Right cardiac atrium (tissue), 5 donors: ENCODE measurements at places on chromosomes 12 and 14. TPM values are rescaled to one million over a fixed set of nuclear protein-coding genes. Genes with fewer than 3 reads are reported as not detected.

Gene PTPRB
- 40.0 TPM for total RNA-seq

Gene OR4K13
- total RNA-seq, result not detected

Gene OR4M1
- not detected for total RNA-seq

Gene PMEL
- 1.3 TPM for total RNA-seq

DNA sequence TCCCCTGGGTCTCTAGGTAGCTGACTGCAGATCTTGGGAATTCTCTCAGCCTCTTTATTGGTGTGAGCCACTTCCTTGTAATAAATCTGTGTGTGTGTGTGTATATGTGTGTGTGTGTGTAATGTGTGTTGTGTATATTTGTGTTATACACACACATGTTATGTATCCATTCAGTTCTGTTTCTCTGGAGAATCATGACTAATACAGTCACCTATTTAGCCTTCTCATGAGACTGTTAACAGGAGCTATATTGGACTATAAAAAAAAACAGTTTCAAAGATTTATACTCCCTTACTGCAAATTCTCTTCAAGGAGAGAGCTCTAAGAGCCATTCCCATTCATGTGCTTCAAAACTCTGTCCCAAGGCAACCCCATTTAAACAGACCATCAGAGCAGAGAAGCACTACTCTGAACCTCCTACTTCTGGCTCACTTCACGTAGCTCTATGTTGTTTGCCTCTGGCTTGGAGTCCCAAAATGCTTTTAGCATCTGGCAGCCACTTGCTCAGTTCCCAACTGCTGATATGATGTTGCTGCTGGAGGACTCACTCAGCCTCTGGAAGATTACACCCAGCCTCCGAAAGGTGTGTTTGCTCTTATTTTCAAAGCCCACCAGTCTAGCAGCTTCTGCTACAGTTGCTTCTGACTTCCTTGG is 48.7 kb upstream of the KITLG start:
- DNase-seq, result peak; percentile 41

GRCh38 chr12:124595444-124595843 is 28.0 kb upstream of the NCOR2 start:
- no peak for DNase-seq

DNA sequence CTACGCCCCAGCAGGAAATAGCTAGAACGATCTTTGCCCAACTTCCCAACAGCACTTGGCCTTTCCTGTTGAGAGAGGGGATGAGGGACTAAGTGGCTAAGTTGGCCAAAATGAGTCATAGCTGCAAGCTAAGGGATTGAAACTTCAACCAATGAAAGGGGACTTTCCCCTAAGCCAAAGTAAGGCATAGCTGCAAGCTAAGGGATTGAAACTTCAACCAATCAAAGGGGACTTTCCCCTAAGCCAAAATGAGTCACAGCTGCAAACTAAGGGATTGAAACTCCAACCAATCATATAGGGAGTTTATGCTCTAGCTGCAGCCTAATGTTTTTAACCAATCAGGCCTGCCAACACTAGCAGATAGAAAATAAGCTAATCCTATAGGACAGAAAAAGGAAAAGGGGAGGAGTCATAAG is 100.5 kb upstream of the SSTR1 start:
- no peak for DNase-seq

DNA sequence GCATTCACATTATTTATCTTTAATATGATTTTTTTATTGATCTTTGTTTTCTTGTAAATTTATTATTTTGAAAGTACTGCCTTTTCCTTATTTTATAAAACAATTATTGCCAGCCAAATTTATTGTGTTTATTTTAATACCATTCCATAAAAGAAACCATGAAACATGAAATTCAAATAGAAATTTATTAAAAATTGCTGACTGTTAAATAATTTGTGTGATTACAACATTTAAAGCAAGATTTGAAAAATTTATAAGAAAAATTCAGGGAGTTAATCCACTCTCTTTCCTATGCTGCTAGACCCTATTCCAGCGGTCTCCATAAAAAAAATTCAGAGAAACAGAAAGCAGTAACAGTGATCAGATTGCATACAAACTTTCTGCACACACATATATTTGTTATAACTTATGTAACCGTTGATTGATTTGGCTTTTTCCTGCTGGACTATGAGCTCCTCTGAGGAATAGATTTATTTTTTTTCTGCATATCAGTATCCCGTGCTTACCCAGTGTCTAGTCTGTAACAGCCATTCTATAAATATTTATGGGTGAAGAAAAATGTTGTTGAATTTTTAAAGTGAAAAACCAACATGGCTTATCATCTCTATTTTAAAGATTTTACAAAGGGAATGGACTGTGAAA is 68.1 kb downstream of the LRRK2 start:
- no peak for DNase-seq

GRCh38 chr12:57131896-57132744 is 3.8 kb downstream of the LRP1 start:
- DNase-seq, result no peak

DNA sequence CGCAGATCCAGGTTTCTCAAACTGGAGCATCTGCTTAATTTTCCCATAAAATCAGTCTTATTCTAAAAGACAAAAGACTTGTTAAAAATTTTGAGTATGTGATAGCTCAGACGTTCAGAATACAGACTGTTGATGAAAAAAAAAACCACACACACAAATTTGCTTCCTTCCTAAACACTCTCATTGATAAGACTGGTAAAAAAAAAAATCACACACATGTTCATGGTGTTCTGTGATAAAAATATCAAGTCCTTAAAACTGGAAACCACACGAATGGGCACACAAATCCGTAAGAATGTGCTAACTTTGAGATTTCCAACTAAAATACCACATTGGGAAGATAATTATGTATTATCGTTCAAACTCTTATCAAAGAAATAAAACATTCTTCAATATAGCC is 6.7 kb upstream of the ARID4A start:
- DNase-seq, result no peak

DNA sequence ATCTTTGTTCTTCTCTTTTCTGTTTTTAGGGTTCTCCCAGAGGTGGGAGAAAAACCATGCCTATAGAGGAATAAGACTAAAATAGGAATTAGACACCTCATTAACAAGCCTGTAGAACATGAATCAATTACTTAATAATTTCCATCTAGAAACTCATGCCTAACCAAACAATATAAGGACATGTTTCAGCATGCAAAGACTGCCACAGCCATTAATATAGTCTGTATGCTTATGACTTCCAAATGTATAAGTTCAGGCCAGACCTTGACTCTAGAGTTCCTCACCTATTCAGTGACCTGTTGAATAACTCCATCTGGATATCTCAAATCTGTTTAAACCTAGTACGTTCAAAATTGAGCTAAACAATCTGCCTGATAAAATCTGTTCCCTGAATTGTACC is 304.6 kb downstream of the BMP4 start:
- DNase-seq, result no peak

DNA sequence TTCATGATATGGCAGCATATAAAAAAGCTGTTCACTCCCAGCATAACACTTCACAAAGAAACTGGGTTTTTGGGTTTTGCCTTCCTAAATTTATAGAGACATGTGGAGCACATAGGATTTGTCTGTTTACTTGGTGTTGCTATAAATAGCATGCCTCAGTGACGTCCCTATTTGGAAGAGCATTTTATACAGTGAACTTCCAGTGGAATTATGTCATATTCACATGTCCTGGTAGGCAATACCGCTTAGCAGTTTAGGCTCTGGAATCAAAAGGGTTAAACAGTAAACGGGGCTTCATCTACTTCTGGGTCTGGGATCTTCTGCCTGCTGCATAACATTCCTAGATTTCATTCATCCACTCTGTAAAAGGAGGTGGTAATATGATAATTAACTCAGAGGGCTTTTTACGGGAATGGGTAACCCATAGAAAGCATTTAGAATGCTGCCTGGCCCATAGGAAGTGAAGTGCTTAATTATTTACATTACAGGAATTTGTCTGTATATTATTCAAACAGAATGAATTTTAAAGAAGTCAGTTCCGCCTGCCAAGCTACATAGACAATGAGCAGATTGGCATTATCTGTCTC is 396.1 kb downstream of the TMTC2 start:
- DNase-seq, result no peak

DNA sequence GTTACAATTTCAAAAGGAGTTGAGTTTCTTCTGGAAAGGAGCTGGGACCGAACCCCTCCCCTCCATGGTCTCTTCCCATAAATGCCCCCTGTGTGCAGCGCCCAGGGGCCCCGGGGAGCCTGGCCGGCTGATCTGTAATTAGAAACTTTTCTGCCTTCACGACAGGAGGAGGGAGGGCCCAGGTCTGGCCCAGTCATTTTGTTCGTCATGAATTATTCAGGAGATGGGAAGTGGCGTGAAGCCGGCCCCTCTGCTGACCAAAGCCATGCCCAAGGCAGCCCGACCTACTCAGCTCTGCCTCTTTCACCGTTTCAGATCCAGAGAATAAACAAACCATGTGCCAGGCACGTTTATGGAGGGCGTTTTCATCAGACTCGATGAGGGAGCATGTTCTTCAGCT is 33.3 kb upstream of the MSI1 start:
- DNase-seq, result no peak

GRCh38 chr14:37081218-37081617 is 91.2 kb downstream of the SLC25A21 start:
- no peak for DNase-seq

GRCh38 chr12:5565933-5566599 is 134.2 kb downstream of the NTF3 start:
- no peak for DNase-seq

DNA sequence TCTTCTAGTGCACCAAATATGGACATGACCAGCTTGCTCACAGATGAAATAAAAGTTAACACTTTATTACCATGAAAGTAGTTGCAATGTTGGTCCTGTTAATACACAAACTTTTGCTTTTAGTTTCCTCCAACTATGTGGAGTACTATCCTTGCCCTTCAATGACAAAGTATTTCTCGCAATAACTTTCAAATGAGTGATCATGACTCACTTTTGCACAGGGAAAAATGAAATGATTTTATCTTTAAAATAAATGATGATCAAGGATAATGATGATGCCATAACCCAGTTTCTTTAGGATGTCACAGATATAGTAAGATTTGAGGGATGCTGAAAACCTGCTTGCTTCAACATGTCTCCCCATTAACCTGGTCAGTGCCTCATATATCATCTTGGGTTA is 254.0 kb upstream of the KITLG start:
- DNase-seq, result no peak
